ENCODE measurements at places on chromosomes 1 and 21.
A peak's percentile ranks its signal among the peaks of the same experiment; 100 is the strongest.

- DNase-seq = no peak
Observed at GRCh38 chr21:42731264-42732032, 78.0 kb downstream of the PDE9A start.

DNA sequence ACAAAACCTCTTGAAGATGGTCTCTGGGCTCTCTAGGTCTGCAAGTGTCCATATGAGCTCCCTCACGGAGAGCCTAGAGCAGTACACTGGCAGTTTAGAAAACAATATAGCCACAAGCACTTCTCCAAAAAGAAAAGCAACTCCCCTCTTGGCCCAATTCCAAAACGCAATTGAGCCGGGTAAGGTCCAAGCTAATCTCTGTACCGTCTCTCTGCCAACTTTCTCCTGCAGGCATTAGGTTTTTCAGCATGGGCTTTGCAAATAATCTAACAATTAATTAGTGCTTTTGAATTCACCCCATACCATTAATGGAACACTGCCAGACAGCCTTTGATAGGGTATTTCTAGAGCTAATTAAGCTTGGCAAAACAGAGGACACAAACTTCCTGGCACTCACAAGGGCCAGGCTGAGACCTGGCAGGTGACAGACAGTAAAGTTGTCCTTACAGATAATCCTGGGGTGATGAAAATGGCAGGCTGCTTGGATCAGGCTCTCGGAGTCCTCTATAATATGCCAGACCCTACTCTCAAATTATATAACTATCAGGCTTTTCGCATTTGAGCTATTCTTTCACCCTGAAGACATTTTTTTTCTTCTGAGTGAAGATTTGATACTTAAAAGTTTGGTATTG, 39.8 kb downstream of the TGFBR3 start:
- DNase-seq = peak; percentile 97

DNA sequence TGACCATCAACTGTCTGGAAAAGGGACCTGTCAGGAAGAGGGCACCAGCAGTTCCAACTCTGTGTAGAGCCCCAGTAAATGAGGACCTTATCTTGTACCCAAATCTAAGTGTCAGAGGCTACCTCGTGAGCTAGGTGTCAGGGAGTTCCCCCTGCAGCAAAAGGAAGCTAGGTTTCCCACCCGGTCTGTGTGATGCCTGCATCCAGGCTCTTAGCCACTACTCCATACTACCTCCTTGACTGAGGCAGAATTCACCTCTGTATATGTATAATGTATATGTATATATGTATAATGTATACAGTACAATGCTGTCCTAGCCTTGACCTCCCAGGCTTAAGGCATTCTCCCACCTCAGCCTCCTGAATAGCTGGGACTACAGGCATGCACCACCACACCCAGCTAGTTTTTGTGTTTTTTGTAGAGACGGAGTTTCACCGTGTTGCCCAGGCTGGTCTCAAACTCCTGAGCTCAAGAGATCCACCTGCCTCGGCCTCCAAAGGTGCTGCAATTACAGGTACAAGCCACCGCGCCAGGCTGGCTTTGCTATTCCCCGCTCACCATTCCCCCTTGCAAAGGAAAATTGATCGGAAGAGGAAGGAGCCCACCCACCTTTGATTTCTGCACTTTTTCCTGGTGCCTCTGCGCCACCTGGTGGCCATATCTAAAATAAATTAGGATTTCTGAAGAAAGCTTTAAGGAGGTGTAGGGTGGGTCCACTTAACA, 15.7 kb upstream of the LUZP1 start:
- no peak for DNase-seq

- DNase-seq = no peak
Observed at GRCh38 chr1:46983830-46984586, 39.5 kb upstream of the CYP4X1 start.

GRCh38 chr1:59070610-59071009, 226.3 kb upstream of the FGGY start:
- DNase-seq = no peak

DNA sequence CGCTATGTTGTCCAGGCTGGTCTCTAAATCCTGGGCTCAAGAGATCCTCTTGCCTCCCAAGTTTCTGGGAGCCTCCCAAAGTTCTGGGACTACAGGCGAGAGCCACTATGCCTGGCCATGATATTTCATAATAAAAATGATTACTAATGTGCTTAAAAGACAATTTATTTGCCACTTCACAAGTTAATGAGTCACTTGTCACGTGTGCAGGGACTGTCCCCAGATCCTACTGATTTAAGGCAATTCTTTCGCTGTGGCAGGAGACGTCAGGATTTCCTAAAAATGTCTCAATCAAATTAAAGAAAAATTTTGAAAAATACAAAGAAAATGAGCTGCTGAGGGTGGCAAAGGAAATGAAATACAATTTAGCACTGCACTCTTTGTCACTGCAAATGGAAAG, 43.5 kb downstream of the B3GALNT2 start:
- DNase-seq = no peak

GRCh38 chr1:179953974-179954492, 577 bp upstream of the CEP350 start:
- DNase-seq = peak; percentile 45

DNA sequence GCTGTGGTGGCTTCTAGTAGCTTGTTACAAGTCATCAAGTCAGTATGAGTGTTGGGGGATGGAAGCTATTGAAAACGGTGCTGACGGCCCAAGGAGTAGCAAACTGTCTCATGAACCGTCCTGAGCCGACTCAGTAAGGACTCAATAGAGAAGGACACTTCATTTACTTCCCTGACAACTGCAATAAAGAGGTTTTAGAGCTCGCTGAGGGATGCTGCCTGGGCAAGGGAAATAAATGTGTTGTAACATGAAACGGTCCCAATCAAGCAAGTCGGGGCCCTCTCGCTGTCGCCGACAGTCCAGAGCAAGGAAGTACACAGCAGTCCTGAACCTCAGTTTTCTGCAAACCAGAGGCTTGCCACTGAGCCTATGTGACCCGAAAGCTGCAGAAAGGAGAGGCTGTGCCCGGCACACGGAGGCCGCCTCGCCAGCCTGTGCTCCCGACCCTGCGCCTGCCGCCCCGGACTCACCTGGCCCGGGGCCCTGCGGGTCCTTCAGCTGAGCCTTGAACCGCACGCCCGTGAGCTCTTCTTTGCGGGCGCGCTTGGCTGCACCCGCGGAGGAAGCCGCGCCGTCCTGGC, 423 bp downstream of the URB1 start:
- DNase-seq = no peak

DNA sequence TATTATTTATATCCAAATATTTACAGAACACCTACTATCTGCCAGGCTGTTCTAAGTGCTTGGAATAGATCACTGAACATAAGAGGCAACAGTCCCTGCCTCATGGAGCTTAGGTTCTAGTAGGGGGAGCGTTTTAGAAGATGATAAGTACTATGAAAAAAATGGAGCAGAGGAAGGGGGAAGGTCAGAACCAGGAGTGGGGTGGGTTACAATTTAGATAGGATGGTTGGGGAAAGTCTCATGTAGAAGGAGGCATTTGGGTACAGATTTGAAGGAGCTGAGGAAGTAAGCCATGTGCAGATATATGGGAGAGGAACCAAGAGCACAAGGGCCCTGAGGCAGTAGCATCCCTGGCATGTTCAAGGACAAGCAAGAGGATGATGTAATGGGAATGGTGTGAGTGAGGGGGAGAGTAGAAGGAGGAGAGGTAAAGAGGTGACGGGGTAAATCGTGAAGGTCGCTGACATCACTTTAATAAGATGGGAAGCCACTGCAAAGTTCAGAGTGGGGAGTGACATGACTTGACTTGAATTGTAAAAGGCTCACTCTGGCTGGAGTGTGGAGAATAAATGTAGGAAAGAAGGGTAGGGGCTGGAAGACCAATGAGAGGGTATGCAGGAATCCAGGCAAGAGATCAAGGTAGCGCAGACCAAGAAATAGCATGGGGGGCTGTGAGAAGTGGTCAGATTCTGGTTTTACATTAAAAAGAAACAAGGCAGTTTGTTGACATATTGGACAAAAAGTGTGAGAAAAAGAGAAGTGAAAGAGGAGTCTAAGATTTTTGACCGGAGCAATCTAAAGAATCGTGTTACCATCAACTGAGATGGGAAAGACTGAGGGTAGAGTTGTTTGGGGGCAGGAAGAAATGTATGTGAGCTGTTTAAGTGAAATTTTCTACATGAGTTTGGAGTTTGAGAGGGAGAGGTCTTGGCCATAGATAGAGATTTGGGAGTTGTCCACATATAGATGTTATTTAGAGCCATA, 92.6 kb downstream of the LPAR3 start:
- no peak for DNase-seq

DNA sequence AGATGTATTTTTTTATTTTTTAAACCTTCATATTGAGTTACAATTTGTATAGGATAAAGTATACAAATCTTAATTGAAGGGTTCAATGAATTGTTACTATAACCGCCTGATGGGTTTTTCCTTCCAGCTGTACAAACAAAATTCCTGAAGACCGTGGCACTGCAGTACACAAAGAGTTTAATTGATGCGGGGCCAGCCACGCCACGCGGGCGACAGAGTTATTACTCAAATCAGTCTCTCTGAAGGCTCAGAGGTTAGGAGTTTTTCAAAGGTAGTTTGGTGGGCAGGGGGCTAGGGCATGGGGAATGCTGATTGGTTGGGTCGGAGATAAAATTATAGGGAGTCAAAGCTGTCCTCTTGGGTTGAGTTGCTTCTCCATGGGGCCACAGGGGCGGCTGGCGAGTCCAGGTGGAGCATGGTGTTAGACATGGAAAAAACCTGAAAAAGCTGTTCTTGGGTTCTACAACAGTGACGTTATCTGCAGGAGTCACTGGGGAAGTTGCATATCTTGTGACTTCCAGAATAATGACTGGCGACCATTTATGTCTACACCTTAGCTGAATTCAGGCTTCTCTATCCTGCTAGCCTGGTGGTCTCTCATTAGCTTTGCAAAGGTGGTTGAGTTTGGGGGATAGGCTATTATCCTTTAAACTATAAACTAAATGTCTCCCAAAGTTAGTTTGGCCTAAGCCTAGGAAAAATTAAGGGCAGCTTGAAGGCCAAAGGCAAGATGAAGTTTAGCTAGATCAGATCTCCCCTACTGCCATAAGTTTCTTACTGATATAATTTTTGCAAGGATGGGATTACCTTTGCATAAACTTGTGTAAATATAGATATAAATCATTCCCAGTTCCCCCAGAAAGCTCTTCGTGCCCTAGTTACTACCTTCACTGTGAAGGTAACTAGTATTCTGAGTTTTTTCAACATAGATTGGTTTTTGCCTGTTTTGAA, 13.0 kb upstream of the TMEM9 start:
- DNase-seq = no peak

GRCh38 chr1:214808845-214809460, 206.0 kb downstream of the CENPF start:
- no peak for DNase-seq

GRCh38 chr1:28862571-28863403, 50.8 kb downstream of the OPRD1 start:
- no peak for DNase-seq

DNA sequence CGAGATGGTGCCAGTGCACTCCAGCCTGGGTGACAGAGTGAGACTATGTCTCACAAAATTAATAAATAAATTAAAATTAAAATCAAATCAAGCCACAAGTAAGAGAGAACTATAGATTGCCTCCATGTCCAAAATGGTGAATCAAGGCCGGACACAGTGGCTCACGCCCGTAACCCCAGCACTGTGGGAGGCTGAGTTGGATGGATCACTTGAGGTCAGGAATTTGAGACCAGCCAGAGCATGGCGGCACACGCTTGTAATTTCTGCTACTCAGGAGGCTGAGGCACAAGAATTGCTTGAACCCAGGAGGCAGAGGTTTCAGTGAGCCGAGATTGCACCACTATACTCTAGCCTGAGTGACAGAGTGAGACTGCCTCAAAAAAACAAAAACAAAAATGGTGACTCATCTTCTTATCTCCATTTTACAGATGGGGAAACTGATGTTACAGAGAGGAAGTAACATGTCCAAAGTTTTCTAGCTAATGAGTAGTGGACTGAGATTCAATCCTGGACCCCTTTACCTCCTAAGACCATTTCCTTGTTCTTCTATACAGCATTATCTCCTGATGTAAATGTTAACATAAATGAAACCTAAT, 99.0 kb upstream of the HNRNPU start:
- DNase-seq = no peak

DNA sequence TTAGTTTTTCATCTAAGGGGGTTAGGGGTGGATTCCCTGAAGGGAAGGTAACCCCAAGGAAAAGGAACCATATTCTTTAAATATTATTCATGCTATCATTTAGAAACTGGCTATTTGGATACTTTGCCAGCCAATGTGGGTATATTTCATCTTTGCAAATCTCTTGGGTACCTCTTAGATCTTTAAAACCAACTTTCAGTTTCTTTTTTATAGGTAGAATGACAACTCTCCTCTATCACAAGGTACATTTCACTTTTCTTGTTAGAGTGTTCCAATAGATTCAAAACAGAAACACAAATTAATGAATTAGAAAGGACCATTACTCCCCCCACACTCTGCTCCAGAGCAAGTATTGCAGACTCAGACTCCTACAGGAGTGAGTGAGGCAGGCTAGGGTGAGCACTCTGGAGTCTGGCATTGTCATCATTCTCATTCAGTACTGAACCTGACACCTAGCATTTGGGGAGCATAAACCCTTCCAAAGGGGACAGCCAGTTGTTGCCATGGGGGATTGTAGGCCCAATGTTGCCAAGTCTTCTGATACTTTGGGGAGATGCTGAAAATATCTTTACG, 43.0 kb downstream of the MACO1 start:
- no peak for DNase-seq

GRCh38 chr21:45076245-45076711, 1.9 kb downstream of the ADARB1 start:
- DNase-seq = no peak

DNA sequence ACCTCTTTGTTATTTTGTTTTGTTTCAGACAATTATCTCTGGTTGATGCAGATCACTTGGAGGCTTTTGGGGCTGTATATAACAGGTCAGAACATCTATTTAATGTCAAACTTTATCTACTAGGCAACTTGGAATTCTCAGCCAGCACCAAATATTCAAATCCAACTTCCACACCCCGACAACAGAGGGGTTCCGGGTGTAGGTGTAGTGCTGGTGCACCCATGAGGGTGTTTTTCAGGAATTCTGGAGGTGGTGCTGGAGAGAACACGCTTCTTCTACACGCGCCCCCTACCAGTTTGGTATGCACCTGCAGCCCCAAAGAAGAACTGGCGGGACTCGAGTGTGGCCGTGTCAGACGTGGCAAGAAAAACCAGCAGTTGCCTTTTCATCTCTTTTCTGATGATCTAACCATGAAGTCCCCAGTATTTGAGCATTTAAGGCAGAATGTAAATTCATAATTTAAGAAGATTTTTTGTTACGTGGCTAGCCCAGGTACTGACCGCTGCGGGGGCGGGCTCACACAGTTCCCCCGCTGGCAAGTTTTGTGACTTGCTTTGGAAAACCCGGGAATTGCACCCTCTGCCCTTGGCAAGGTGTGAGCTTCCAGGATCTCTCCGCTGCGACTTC, 462 bp upstream of the TLCD4 start:
- peak; percentile 61 for DNase-seq

GRCh38 chr1:36807262-36807661, 227.1 kb downstream of the GRIK3 start:
- DNase-seq = peak; percentile 98

All from NCI-H446 treated with DMSO at 0.1 percent for 48 hours (cell line).